ENCODE measurements at places on chromosomes 1 and 21.

- no peak for DNase-seq
Measured at GRCh38 chr1:216456682-216457081, 33.4 kb upstream of the USH2A start.

DNA sequence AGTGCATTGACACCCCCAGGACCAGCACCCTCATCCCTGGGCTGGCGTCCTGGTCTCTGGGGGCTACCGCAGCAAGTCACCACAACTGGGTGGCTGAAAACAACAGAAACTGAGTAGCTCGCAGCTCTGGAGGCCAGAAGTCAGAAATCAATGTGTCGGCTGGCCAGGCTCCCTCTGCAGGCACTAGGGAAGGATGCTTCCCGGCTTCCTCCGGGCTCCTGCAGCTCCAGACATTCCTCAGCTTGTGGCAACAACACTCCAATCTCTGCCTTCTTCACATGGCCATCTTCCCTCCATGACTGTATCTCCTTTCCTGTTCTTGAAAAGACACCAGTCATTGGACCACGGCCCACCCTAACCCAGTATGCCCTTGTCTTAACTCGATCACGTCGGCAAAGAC lies 224.2 kb downstream of the NPHP4 start:
- DNase-seq, result no peak

- DNase-seq, result no peak
Measured at GRCh38 chr1:42963378-42964043, 4.8 kb upstream of the SLC2A1 start.

DNA sequence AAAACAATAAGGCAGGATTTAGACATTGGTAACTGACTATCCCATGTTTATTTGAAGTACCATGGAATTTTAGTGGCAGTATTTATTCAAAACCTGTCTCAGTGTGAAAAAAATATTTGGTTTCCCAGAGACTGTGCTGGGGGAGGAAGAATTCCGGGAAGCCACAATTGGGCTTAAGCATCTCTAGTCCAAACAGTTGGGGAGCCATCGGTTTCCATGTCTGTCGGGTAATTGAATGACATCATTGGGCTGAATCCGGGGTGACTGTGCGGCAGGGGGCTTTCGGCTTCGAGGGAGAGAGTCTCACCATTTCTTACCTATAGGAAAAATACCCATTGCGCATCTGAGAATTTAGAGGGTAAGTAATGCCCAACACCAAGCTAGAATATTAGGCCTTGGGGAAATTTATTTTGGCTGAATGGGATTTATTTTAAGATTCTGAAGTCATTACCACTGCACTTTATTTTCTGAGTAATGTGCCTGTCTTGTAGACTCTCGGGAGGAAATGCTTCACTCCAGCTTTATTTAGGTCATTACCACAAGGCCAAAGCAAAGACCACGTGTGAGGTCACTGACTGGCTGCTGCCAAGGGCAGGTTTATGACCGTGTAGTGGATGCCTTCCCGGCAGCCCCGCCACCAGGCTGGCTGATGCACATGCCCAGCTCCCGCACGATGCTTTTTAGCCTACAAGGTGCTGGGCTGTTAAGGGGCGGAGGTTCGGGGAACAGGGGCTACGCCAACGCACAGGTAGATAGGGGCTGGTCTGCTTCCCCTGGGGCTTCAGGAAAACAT lies 23.1 kb upstream of the UMODL1 start:
- no peak for DNase-seq

- DNase-seq, result no peak
Measured at GRCh38 chr1:61253059-61253735, 170.8 kb downstream of the NFIA start.

DNA sequence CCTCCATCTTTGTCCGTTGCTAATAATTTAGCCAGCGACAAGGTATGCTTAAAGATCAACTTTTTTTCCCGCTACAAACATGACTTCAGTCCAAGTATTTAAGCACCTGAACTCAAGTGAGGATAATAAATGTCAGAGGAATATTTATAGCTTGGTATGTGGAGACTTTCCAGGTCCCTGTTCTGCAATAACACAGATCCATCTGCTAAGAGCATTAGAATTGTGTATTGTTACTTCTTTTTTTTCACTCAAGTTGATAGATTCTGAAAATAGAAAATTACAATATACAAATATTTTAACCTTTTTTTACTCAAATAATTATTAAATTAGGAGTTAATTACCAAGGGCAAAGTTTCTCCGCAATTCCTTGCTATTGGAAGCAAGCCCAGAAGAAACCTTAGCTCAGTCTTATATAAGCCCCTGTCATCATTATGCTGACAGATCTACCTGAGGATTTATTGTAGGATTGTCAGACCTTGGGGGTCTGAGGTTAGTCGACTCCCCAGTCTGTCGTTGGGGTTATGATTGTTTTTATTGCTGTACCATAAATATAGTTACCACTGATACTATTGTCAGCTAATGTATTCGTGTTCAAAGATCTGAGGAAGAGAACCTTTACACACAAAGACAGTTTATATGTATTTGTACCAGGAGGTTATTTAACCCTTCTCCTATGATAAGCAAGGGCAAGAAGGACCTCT lies 337.9 kb downstream of the TBX15 start:
- no peak for DNase-seq

DNA sequence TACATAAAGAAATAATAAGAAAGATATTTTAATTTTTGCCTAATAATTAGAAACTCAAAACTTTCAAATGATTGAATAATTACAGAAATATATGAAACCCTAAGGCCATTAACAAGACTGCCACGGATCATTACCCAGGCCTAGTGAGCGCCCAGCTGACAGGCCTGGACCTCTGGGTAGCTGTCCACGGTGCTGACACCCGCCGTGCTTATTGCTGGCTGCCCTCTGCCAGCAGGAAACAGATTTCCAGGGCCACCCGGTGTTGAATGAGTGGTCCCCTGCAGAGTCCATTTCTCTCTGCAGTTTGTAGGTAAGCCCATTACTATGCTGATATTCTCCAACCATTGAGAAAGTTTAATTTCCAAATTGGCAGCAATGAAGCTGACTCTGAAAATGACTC lies 254.4 kb upstream of the GJB5 start:
- DNase-seq, result no peak

- no peak for DNase-seq
Measured at GRCh38 chr21:31136891-31137290, 98.6 kb upstream of the KRTAP19-8 start.

- no peak for DNase-seq
Measured at GRCh38 chr1:19456968-19457441, 28.3 kb downstream of the CAPZB start.

DNA sequence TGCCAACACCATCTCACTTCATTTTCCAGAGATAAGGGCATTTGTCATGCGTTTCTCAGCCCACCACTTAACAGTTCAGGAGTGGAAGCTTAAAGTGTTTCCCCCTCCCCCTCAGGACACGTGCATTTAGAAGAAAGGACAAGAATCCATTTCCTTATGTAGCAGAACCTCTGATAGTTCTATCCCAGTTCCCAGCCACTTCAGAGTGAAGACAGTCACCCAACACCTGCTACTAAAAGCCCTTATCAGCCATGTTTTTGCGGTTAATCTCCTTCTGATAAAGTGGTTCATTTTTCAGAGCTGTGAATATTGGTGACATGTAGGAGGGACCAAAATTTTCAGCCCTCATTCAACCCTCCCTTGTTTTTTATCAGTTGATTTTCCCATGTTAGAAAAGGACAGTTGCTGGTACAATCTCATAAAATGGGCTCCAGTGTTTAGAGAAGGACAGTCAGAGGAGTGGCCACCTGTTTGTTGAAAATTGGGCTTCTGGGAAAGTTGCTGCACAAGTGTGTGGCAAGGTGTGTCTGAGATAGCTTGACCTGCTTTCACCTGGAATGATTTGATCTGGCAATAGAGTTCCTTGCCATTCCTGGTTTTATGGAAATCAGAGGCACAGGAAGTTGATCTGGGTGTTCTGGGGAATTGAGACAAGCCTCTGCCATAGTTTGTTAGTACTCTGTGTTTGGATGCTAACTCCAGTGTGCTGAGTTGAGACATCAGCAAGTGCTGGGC lies 114.0 kb downstream of the PPP1R12B start:
- no peak for DNase-seq

DNA sequence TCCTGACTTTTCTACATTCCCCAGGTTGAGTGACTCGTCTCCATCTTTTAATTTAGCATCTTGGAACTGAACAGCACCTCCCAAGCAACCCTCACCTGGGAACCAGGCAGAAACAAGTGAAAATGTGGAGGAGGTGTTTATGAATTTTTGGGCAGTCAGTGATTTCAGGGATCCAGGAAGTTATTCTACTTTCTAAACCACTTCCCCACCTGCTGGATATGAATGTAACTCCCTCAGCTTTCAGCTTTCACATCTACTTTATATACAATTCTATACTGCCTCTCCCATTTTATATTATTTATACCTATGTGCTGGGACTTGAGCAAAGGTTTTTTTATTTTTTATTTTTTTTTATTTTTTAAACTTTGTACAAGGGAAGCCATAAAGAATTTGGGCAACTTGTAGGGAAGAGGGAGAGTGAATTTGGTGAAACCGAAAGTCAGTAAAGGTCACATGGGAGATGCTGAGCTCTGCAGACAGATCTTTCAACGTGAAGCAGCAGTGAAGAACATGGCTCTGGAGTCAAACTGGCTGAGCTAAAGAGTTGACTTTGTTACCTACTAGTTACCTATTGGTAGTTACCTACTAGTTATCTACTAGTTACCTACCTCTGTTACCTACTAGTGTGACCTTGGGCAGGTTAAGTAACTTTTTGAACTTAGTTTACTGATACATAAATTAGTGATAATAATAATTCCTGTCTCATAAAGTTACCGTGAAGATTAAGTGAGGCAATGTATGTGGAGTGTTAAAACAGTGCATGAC lies 45.5 kb downstream of the DDR2 start:
- no peak for DNase-seq

- no peak for DNase-seq
Measured at GRCh38 chr1:155940482-155940992, 901 bp upstream of the RXFP4 start.

DNA sequence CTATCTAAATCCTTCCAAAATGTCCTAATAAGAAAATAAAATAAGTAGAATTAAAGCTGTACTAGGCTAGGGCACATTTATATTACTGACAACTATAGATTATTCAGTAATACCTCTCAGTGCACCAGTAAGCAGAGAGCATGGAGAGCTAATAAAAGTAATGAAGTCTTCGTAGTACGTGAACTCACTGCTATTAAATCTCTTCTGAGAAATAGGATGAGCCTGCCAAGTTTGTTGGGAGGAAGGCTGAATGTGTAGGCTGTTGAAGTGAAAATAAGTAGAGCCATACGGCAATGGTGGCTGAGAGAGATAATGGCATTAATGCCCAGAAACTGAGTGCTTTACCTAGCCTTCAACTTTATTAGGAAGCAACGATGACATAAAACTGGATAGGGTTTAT lies 73.9 kb upstream of the NR5A2 start:
- DNase-seq, result no peak

- DNase-seq, result no peak
Measured at GRCh38 chr21:32055305-32055704, 182.5 kb downstream of the HUNK start.

DNA sequence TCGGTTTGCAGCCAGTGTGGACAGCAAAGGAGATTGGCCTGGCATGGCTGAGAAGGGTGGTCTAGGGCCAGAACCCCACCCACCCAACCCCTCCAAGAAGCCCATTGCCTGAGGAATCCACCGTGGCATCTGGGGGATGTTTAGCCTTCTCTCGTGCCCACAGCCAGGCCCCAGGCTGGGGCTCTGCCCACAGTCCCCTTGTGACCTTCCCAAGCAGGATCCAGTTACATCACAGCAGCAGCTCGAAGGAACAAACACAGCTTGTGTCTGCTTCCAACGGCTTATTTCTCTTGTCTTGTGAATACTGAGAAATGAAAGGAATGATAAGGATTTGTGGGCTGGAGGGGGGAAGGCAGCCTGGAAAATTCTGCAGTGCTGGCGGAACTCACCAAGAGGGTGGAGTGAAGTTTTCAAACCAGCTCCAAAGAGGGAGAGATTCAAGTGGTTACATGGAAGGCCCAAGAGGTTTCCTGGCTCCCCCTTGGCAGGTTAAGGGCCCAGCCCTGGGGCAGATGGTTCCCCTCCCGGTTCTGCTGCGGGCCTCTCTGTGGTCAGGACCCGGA lies 61.6 kb downstream of the DHRS3 start:
- peak; percentile 29 for DNase-seq

DNA sequence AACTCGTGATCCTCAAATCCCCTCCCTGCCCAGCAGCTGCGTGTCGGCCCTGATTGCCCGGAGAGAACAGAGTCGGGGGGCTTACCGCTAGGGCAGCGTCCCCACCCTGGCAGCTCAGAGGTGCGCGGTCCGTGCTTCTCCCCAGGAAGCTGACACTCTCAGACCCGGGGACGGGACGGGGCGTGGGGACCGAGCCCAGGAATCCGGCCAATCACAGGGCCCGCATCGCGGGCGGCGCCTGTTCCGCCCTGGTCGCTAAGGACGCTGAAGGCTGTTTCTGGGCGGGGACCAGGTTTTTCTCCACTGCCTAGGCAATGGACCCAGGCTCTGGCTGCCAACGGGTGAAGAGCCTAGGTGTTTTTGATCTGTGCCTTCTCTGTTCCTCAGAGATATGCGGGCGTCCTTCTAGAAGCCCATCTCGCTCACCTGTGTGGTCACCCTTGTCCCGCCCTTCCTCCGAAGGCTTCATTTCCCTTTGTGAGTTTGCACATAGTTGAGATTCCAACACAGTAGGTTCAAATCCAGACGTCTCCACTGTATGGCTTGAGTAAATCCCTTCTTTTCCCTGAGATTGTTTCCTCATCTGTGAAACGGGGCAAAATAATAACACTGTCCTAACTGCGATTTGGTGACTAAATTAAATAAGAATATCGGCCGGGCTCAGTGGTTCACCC lies at the start of gene C1orf87:
Gene C1orf87 (minus strand): TSS at position 166 of the 674 bp plus-strand sequence. CDS start 1,127 bp downstream, outside the sequence.
- no peak for DNase-seq

- no peak for DNase-seq
Measured at GRCh38 chr21:42102991-42103390, 31.9 kb downstream of the UMODL1 start.

DNA sequence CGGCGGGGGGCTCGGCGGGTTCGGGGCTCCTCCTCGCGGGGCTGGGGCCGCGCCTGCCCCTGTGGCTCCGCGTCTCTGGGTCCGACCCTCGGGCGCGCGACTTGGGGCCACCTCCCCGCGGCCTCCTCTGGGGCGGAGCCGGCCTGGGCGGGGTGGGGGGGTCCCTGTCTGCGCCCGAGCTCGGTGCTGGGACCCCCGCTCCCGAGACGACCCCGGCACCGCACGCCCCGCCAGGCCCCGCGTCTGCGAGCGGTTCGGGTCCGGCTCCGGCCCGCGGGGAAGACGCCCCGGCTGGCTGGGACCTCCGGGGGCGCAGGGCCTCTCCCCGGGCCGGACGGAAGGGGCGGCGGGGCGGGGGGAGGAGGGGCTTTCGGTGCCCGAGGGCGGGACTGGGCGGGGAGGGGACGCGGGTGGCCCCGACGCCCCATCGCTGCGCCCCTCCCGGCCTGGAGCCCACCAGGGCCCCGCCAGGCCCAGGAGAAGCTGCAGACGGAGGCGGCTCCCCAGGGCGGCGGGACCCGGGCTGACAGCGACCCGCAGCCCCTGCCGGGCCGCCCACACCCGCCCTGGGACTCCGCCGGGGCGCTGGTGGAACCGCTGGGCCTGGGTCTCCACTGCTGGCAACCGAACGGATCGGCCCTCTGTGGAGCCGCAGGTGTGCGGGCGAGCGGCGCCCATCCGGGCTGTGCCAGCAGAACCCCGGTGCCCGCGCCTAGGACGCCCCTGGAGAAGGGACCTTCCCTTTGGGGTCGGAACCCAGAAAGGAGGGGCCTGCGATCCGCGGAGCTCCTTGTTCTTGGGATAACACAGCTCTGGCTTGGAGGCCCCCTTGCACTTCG lies 610 bp downstream of the COL6A2 start:
- no peak for DNase-seq

GRCh38 chr1:117642963-117643362 lies 37.1 kb downstream of the TENT5C start:
- DNase-seq, result no peak

Data from SW 1271 (cell line).